ENCODE measurements at places on chromosomes 11 and 22.

GRCh38 chr11:47495011-47495855 is 46.3 kb upstream of the RAPSN start:
- ATAC-seq = no peak

DNA sequence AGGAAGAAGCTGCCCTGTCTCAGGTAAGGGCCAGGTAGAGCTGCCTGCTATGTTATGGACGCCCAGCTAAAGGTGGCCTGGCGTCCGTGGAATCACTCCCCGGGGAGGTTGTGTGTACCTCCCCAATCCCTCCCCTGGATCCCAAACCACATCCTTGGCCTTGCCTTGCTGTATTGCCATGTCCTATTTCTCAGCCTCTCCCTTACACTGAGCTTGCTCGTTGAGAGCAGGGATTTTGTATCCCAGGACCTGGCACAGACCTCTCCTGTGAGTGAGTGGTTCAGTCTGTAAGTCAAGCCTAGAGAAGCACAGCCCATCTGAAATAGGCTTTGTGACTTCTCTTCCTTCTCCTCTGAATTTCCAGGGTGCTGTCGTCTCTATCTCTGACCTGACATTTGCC is 53.9 kb downstream of the TRAF6 start:
- ATAC-seq = no peak

GRCh38 chr11:35192347-35192746 is 53.4 kb downstream of the CD44 start:
- no peak for ATAC-seq

DNA sequence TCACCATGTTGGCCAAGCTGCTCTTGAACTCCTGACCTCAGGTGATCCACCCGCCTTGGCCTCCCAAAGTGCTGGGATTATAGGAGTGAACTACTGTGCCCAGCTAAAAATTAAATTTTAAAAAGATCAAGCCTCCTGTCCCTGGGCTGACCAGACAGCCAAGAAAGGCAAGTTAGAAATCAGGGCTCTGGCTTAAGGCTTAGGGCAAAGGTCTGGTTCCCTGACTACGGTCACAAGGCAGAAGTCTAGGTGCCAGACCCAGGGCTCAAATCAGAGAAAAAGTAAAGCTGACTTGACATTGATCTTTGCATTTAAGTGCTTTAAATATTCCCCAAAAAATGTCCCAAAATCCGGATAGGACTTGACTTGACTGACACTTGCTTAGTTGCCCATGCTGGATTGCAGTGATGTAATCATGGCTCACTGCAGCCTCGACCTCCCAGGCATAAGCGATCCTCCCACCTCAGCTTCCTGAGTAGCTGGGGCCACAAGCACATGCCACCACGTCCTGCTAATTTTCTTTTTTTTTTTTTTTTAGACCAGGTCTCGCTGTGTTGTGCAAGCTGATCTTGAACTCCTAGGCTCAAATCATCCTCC is 17.3 kb upstream of the CRKL start:
- ATAC-seq = no peak

GRCh38 chr22:23404689-23405365 is 175.3 kb downstream of the IGLL1 start:
- no peak for ATAC-seq

- ATAC-seq = no peak
Observed at GRCh38 chr22:35547987-35548721, 7.5 kb downstream of the RASD2 start.

GRCh38 chr11:88631497-88631896 is 294.0 kb upstream of the CTSC start:
- no peak for ATAC-seq

DNA sequence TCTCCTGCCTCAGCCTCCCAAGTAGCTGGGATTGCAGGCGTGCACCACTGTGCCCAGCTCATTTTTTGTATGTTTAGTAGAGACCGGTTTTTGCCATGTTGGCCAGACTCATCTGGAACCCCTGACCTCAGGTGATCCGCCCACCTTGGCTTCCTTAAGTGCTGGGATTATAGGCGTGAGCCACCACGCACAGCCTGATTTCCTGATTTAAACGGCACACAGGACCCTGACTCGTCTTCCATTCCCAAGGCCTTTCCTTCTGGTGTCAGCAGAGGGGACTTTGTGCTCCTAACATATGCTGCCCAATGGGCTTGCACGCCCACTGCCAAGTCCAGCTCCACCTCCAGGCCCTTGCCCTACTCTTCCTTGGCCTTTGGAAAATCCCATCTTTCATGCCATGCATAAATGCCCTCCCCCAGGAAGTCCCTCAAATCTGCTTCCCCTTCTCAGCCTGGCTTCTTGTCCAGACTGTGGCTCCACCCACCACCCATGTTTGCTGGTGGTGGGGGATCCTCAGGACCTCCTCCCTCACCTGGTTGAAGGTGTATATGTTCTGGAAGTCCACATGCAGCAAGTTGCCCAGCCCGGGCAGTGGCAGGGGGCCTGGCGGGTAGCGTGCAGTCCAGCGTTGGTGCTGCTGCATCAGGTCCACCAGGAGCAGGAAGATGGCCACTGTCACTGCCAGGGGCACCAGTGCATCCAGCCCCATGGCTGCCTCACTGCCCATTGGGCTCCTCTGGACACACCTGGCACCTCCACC is 23.9 kb upstream of the CYP2D6 start:
- no peak for ATAC-seq

- no peak for ATAC-seq
Observed at GRCh38 chr22:18994701-18995326, 58.7 kb upstream of the PRODH start.

GRCh38 chr22:23305922-23306374 is 125.6 kb downstream of the BCR start:
- no peak for ATAC-seq

- no peak for ATAC-seq
Observed at GRCh38 chr11:31895926-31896325, 84.8 kb upstream of the PAX6 start.

Measured in stimulated activated memory B cell treated with anti-CD40 and anti-IgM and Interleukin-4, amounts not matched to agents 10 μg/mL and 1 μg/mL and 100 μg/mL, for 72 hours (primary cell).